ENCODE measurements at places on chromosomes 1 and 21. TPM values are rescaled to one million over a fixed set of nuclear protein-coding genes. Genes with fewer than 3 reads are reported as not detected.

The SFN gene
- total RNA-seq: 2.7 TPM

The VSIG8 gene
- total RNA-seq: not detected

The GJB4 gene
- under 0.01 TPM for total RNA-seq

The TMEM39B gene
- 5.9 TPM for total RNA-seq

The UMODL1 gene
- under 0.01 TPM for total RNA-seq

The SH3BGR gene
- total RNA-seq: 3.3 TPM

The LCE1D gene
- not detected for total RNA-seq

The PPIAL4G gene
- total RNA-seq: not detected

The ADAMTS5 gene
- total RNA-seq: 3.8 TPM

The OR2M5 gene
- not detected for total RNA-seq

The C1QA gene
- not detected for total RNA-seq

The KRTAP11-1 gene
- not detected for total RNA-seq

The IL10 gene
- total RNA-seq: not detected

The ZNF593OS gene
- total RNA-seq: not detected

The PRPF38A gene
- 15.0 TPM for total RNA-seq

The RBBP5 gene
- 30.3 TPM for total RNA-seq

The BSND gene
- not detected for total RNA-seq

The ANGPTL1 gene
- 4.6 TPM for total RNA-seq

The CFAP74 gene
- not detected for total RNA-seq

The NBPF10 gene
- total RNA-seq: 3.1 TPM

The NEK2 gene
- total RNA-seq: 43.3 TPM

The HSF2BP gene
- 0.96 TPM for total RNA-seq

The CYYR1 gene
- under 0.01 TPM for total RNA-seq

The FAM151A gene
- not detected for total RNA-seq

The MCOLN2 gene
- total RNA-seq: 2.8 TPM

The HSPG2 gene
- total RNA-seq: 164 TPM

The FAM72B gene
- 0.28 TPM for total RNA-seq

The LRRIQ3 gene
- 1.4 TPM for total RNA-seq

The HUNK gene
- total RNA-seq: not detected

The NTMT2 gene
- not detected for total RNA-seq

The IGSF9 gene
- total RNA-seq: not detected

The RNASEL gene
- total RNA-seq: 10.5 TPM

The THEM5 gene
- not detected for total RNA-seq

Data from regular cardiac myocyte (primary cell).